Sigmoid colon (tissue), 7 donors: ENCODE measurements at places on chromosomes 11 and 22. TPM values are rescaled to one million over a fixed set of nuclear protein-coding genes. Genes with fewer than 3 reads are reported as not detected.

DNA sequence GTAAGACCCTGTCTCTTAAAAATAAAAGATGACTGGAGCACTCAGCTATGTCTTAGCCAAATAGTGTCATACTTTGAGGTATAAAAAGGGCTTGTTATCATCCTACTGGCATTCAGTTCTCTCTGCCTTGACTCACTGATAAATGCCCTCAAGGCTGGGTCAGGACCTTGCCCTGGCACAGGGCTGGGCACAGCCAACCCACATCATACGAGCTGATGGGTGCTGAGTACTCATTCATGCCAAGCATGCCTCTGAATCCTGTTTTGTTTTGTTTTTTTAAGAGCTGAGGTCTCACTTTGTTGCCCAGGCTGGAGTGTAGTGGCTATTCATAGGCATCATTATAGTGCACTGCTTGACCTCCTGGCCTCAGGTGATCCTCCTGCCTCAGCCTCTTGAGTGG lies 1.9 kb downstream of the SMTNL1 start:
- DNase-seq = no peak

GRCh38 chr22:37806409-37807333 lies 1.1 kb upstream of the GCAT start:
- peak; percentile 75 for DNase-seq

GRCh38 chr11:117096201-117096991 lies 1.8 kb downstream of the SIK3 start:
- no peak for DNase-seq

The DGCR8 gene
- total RNA-seq = 15.0 TPM

DNA sequence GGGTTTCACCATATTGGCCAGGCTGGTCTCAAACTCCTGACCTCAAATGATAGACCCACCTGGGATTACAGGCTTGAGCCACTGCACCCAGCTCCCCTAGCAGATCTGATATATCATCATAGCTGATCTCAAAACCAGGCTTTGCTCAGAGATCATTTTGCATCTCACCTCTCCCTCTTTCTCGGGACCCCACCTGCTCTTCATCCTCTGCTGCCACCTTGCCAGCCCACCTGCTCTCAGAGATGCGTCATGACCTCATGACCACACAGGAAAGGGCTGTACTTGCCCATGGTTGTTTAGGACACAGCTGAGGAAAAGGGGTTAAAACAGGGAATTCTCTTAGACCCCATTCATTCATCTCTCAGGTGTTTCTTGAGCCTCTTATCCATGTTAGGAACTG lies 27.4 kb downstream of the POU2F3 start:
- DNase-seq = no peak

DNA sequence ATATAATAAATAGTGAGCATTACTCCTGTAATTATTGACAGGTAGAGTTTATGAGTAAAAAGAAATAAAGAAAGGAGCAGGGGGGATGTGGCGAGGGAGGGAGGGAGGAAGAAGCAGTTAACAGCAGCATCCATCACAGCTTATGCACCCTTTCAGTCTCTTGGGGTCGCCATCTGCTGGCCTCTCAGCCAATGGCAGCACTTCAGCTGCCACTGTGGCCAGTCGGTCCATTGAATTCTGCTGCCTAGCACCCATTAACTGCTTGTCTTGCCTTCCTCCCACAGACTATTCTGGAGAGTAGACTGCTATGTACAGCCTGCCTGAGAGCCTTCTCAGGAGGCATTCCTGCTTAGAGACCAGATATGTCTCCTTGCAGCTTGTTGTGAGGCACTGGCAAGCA lies 388.3 kb downstream of the TENM4 start:
- DNase-seq = no peak
